ENCODE measurements at places on chromosomes 3 and 15. TPM values are rescaled to one million over a fixed set of nuclear protein-coding genes. Genes with fewer than 3 reads are reported as not detected.

The ANKUB1 gene
- polyA plus RNA-seq, result not detected

DNA sequence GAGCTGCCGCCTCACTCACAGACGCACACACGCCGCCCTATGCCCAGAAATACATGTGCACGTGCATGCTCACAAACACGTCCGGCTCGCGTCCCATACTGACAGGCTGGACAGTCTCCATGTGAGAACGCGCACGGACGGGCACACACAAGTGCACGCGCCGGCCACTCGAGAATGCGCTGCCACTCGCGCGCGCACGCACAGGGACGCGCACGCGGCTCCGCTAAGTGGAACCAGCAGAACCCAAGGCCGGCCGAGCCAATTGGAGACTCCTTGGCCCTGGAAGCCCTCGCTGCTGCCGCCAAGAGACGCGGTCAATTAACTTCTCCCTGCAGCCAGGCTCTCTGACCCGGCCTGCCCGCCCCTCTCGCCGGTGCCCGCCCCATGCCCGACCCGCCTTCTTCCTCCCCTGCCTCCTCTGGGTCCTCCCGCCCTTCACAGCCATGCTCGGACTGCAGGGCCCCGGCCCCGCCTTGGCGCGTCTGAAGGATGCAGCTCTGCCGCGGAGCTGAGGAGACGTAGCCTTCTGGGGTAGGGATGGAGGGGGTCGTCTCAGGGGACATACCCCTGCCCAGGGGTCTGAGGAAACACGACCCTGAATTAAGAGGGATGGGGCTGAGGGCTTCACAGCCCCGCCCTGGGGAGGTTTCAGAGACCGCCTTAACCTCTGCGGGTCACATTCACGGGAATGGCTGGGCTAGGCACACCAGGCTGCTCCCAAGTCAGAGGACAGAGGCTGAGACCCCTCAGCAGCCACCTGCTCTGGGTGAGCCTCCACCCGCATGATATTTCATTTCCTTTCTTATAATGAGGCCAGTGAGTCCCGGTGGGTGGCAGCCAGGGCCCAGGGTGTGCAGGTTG is 15.0 kb downstream of the PTH1R start:
- no peak for DNase-seq

DNA sequence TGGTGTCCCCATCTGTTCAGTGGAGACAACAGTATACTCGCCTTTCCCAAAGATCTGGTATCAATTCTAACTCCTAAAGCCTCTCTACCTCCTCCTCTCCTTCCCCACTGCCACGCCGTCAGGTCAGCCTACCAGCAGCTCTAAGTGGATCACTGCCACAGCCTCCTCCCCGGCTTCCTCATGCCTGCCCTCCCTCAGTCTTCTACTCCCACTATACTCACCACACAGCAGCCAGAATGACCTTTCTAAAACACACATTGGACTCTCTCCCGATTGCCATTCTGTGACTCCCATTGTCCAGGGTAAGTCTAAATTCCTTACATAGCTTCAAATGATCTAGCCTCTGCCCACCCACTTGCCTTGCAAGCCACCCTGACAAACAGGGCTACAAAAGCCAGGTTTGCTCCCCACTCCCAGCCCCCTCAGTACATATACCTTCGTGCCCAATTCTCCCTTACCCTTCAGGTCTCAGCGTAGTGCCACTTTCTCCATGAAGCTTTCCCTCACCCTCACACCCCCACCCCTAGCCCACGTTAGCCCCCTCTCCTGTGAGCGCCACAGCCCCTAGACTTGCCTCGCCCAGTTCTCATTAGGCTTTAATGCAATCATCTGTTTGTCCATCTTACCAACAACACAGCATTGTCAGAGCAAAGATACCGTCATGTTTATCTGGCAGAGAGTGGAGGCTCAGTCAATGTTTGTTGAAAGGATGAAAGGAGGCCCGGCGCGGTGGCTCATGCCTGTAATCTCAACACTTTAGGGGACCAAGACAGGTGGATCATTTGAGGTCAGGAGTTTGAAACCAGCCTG is 9.5 kb upstream of the SEMA7A start:
- no peak for DNase-seq

DNA sequence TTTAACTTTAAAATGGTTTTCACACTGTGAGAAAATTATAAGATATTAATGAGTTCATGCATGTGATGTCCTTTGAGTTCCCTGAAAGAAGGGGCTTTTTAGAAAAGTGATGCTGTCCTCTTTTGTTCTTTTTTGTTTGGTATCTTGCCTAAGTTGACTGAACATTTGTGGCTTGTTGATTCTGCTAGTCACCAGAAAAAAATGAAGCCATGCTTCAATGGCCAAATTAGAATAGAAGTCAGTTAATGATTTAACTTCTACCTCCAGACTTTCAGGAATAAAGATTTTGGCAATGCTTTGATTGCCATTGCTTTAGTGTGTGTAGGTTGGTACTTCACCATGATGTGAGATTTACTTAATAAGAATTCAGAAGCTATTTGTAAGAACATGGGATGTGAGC is 260.6 kb upstream of the NECTIN3 start:
- no peak for DNase-seq

DNA sequence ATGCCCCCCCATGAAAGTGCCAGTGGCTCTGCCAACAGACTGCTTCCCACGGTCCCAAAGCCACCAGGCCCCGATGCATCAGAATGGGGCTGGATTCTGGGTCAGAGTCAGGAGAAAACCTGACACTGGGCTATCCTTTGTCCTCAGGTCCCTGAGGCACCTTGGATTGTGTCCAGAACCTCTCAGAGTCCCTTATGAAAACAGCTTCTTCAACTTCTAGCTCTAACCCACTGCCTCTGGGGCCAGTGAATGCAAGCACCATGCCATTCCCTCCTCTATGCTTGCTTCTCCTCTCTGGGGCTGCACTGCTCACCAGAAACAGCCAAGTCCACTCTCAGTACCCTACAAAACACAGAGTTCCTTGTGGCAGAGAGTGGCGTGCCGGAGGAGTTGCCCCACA is 9.9 kb downstream of the CRABP1 start:
- no peak for DNase-seq

GRCh38 chr3:155179437-155179827 is 99.3 kb downstream of the MME start:
- no peak for DNase-seq

- no peak for DNase-seq
Measured at GRCh38 chr15:74978503-74978902, 16.9 kb upstream of the SCAMP5 start.

The SHC4 gene
- polyA plus RNA-seq, result 0.74 TPM

The THAP10 gene
- polyA plus RNA-seq, result 3.8 TPM

The ZFYVE19 gene
- 22.6 TPM for polyA plus RNA-seq

DNA sequence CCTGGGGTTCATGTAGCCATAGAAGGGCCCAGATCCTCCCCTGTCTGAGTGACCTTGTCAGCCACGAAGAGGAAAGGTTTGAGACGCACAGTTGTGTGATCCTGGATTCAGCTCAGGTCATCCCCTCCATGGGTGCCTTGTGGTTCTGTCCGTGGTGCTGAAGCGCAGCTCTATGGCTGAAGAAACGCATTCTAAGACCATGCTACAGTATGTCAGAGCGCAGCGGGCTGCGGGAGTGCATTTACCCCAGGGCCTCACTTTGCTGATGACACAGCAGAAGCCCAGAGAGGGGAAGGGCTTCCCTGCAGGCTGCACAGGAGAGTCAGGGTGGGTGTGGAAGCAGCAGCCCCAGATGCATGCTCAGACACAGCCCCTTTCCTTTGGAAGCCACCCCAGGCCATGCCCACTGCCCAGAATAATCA is 68.8 kb upstream of the IQSEC1 start:
- DNase-seq, result no peak

GRCh38 chr3:112448939-112449338 is 50.3 kb downstream of the BTLA start:
- no peak for DNase-seq

DNA sequence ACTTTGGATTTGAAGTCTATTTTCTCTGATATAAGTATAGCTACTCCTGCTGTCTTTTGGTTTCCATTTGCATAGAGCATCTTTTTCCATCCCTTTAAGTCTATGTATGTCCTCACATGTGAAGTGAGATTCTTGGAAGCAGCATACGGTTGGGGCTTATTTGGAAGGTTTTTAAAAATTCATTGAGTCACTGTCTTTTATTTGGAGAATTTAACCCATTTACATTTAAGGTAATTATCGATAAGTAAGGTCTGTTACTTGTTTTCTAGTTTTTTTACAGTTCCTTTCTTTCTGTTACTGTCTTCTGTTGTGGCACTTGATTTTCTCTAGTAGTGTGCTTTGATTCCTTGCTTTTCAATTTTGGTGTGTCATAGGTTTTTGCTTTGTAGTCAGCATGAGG is 14.0 kb downstream of the RUBCN start:
- no peak for DNase-seq

GRCh38 chr3:15011174-15011573 is 53.9 kb downstream of the MRPS25 start:
- DNase-seq, result no peak

The STRIT1 gene
- not detected for polyA plus RNA-seq

DNA sequence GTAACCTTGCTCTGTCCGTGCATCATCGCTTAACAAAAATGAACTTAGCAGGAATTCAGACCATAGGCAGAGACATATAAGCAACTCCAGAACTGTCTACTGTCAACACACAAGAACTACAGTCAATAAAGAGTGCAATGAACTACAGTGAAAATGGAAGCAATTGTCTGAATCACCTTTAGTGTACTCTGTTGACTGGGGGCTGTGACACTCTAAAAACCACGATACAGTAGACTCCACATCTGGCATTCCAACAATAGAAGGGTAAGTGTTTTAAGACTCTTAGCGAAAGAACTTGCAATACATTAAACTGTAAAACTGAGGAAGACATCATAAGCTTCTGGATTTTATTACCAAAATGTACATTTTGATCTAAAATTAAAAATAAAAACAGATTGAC is 347.3 kb downstream of the ZBTB20 start:
- DNase-seq, result no peak

DNA sequence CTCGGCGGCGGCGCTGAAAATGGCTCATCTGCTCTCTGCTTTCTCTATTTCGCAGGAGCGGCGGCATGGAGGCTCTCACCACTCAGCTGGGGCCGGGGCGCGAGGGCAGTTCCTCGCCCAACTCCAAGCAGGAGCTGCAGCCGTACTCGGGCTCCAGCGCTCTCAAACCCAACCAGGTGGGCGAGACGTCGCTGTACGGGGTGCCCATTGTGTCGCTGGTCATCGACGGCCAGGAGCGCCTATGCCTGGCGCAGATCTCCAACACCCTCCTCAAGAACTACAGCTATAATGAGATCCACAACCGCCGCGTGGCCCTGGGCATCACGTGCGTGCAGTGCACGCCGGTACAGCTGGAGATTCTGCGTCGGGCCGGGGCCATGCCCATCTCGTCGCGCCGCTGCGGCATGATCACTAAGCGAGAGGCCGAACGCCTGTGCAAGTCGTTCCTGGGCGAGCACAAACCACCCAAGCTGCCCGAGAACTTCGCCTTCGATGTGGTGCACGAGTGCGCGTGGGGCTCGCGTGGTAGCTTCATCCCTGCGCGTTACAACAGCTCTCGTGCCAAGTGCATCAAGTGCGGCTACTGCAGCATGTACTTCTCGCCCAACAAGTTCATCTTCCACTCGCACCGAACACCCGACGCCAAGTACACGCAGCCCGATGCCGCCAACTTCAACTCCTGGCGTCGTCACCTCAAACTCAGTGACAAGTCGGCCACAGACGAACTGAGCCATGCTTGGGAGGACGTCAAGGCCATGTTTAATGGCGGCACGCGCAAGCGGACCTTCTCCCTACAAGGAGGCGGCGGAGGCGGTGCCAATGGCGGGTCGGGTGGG is 790 bp downstream of the SKOR1 start:
- DNase-seq, result no peak

The PARP15 gene
- 0.09 TPM for polyA plus RNA-seq

The SQOR gene
- 40.6 TPM for polyA plus RNA-seq

The SNX33 gene
- 17.3 TPM for polyA plus RNA-seq

The RAB8B gene
- polyA plus RNA-seq, result 39.7 TPM

The BUB1B gene
- polyA plus RNA-seq, result 16.6 TPM

The C3orf62 gene
- polyA plus RNA-seq, result 2.1 TPM

DNA sequence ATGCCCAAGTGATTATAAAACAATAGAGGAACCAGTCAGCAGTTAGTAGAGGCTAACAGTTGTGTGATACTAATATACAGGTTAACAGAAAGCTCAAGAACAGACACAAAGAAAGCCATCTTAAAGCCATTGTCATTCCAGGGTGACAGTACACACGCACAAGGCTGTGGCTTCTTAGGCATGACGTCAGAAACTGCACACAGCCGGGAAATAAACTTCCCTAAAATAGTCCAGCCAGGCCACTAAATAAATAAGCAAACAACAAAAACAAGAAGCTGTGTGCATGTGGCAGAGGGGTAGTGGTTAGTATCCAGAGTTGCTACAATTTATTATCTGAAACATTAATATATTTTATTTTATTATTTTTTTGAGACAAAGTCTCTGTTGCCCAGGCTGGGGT is 49.8 kb downstream of the PPCDC start:
- DNase-seq, result no peak

DNA sequence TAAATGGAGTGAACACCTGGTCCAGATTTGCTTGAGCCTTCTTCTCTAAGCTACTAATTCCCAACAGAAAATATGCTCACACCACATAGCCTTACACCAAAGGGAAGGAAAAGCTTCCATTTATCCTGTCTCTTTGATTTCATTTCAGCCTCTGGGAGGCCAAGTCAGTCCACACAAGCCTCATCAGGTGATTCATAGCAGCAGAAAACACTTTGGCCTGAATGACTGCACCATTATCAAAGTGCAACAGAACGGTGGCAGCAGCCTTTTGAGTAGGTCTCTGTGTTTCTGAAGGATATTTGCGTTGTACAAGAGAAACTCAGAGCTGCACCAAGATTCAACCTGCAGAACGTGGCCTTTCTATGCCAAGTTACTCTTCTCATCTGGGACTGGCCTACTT is 46.6 kb upstream of the SNRK start:
- no peak for DNase-seq

DNA sequence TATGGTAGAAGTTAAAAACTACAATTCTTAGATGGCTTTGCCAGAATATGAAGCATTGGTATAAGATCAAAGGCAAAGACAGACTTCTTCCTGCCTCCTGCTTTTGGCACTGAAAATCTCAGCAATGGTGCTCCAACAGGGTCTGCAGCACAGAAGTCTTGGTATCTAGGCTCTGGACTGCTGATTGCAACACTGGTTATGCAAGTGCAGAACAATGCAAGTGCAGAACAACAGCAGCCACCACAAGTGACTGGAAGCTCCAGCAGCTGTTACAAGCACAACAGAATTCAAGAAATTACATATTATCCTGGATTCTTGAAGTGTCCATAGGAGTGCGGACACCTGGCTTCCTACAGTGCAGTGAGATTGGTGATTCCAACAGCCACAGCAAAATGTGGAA is 33.7 kb downstream of the ZBTB20 start:
- DNase-seq, result no peak

- no peak for DNase-seq
Measured at GRCh38 chr3:13347390-13347950, 72.7 kb downstream of the NUP210 start.

Data from BJ (cell line).